CD8-positive, alpha-beta memory T cell (primary cell): ENCODE measurements at places on chromosomes 3 and 15.

DNA sequence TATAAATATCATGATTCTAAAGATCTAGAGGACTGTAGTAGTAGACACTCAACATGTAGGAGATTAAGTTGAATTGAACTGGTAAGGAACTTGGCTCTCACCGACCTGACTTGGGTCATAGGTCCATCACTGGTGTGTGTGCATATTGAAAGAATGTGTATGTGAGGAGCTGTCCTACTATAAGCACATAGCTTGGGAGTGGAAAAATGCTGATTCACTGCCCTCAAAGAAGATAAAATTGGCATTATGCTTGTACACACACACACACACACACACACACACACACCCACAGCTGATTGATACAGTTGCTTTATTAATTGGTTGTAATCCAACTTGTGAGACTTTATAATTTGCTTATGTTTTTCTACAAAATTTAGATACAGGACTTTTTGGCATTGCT lies 411.0 kb upstream of the NR2F2 start:
- no peak for DNase-seq

- DNase-seq = no peak
These were observed 109.0 kb downstream of the ADAMTS9 start for GRCh38 chr3:64578797-64579196.

GRCh38 chr3:169085827-169086226 lies 577.7 kb downstream of the MECOM start:
- no peak for DNase-seq

GRCh38 chr3:14820156-14820555 lies 1.4 kb downstream of the FGD5 start:
- DNase-seq = no peak

DNA sequence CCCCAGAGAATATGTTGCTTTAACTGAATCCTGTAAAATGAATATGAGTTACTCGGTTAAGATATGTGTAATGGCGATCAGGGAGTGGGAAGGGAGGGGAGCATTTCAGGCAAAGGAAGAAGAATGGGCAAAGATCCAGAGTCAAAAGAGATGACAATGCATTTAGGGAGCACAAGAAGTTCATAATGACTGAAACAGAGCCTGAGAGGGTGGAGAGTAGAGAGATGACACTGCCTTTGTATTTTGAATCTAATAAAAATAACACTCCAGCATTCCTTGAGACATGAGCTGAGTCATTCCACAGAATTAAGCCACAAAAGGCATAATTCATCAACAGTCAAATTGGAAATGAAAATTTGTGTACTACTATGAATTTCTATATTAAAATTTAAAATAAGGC lies 105.3 kb upstream of the PEX5L start:
- DNase-seq = no peak

GRCh38 chr3:105899516-105899915 lies 30.7 kb upstream of the CBLB start:
- DNase-seq = no peak

- no peak for DNase-seq
These were observed 807 bp upstream of the INAFM2 start for GRCh38 chr15:40322531-40323238.

- no peak for DNase-seq
These were observed 445.6 kb upstream of the RBMS3 start for GRCh38 chr3:28835249-28835648.

DNA sequence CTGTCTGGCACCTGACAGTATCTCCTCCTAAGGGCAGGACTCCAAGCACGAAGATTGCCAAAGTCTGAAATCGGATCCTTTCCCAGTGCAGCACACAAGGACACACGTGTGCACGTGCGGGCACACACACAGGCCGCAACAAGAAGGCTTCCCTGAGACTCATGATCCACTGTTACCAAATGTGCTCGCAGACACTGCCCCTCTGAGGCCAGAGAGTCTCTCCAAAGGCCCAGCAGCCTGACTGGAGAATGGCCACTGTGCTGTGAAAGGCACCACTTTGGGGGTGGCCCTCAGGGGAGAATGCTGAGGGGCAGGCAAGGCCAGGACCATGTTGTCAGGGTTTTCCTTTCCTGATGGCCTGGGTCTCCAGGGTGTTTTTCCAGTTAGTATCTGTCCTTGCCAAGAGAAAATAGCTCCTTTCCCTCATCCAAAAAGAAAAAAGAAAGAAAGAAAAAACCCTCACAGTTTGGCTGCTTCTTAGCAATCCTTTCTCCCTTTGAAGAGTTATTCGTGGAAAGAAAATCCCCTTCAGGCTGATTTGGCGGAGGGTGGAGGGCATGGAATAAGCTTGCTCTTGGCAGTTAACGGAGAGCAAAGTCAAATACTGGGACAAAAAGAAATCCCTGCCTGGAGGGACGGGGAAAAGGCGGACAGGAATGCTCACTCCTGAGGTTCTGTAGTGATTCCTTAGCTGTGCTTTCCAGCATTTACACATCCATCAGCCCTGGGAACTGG lies 112.2 kb upstream of the ETV5 start:
- DNase-seq = no peak

GRCh38 chr3:16026753-16027152 lies 147.7 kb upstream of the GALNT15 start:
- no peak for DNase-seq

GRCh38 chr3:192481638-192482037 lies 245.7 kb downstream of the FGF12 start:
- DNase-seq = no peak

DNA sequence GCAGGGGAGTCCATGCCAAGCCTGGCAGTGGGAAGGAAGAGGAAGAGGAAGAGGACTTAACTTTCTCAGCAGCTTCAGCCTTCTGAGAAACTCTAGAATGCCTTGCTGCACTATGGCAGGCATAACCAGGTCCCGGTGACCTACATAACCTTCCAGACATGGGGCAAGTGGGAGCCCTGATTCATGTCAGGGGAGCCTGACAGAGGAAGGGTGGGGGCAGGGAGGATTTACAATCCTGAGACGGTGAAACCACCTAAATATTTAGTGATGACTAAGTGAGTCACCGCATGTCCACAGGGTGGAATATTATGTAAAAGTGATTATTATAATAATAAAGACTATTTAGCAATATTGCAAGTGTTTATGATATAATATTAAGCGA lies 46.7 kb downstream of the AMOTL2 start:
- DNase-seq = no peak

DNA sequence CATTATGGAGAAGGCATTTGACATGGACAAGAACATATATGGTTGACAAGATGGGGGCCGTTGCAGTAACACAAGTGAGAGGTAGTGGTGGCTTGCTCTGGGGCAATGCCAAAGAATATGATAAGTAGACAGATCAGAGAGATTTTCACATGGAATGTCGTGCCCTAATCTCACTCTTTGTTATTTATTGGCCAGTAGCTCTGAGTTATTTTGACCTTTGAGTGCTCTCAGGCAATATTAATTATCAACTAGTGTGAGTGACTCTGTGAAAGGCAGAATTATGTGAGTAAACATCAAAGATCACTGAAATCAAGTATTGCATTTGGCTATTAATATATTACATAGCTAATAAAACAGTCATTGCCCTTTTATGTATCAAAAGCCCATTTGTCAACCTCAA lies 164.9 kb upstream of the ADAMTS9 start:
- no peak for DNase-seq
